ENCODE measurements at places on chromosomes 16 and 17.
A peak's percentile ranks its signal among the peaks of the same experiment; 100 is the strongest.

DNA sequence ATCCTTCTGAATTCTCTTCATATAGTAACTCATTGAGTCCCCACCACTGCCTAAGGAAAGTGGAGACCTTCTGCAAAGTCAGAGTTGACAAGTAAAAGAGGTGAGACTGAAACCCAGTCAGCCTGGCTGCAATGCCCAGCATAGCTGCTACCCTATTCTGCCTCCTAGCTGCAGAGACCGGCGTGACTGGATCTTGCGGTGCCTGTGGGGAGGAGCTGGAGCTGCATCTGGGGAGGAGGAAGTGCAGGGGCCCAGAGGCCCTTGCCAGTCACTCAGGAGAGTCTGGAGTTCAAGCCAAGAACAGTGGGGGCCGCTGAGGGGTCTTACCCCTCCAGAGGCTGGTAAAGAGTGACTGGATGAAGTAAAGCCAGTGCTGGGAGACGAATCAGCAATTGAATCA, 35.0 kb upstream of the ZNF423 start:
- DNase-seq, result no peak

DNA sequence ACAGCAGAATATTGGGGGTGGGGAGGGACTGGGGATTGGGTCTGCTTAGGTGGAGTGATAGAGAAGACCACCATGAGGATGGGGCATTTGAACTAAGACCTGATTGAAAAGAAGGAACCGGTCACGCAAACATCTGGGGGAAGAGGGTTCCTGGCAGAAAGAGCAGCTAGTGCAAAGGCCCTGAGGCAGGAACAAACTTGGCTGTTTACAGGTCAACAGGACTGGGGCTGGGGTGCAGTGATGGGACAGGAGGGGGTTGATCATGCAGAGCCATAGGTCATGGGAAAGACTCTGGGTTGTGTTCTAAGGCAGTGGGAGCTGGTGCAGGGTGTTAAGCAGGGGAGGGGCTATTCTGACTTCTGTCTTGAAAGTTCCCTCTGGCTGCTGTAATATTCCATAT, 1.9 kb downstream of the DRG2 start:
- no peak for DNase-seq

GRCh38 chr17:77365584-77366186, 224.9 kb downstream of the SEC14L1 start:
- DNase-seq, result no peak

DNA sequence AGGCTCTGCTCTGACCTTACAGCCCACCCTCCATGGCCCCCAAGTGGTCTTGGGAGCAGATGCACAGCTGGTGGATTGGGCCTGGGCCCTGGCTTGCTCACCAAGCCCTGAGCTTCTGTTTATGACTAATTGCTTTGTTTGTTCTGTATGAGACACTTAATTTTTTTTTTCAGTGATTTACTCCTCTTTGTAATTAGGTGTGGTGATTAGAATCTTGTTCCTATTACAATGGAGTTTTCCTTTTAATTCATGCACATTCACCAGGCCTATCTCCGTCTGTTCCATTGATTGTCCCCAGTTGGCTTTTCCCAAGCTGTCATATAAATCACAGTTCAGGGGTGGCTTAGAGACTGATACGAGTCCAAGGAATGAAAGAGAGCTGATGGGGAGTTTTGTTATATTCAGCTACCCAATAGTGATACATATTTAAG, 242.3 kb downstream of the CCDC182 start:
- DNase-seq, result no peak

DNA sequence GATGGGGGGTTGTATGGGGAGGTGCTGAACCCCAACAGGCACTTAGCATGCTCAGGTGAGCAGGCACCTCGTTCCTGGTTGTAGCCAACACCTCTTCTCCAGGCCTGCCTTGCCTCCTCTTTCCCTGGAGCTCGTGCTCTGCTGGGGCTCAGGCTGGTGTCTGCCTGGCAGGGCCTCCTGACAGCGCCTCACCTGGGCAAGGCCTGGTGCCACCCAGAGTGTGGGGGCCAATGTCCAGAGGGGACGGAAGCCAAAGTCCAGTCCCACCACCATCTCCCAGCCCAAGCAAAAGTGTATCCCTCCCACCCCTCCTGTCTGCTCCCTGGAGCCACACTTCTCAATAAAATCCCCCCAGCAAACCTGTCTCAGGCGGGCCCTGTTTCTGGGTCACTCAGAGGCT, 304.2 kb upstream of the TNRC6C start:
- DNase-seq, result no peak

GRCh38 chr16:53097190-53097589, 42.4 kb downstream of the CHD9 start:
- no peak for DNase-seq

DNA sequence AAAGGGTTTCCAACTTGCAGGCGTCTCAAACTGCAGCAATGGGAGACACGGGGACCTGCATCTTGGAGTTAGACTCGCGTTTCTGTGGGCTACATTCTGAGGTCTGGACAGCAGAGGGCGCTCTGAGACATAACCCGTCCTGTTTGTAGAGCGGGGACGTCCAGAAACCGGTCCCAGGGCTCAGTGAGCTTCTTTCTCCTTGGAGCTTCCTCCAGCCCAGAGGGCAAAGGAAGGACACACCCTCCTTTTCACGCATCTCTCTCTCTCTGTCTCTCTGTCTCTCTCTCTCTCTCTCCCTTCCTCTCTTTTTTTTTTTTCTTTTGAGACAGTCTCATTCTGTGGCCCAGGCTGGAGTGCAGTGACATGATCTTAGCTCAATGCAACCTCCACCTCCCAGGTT, 19.8 kb downstream of the COX4I1 start:
- DNase-seq, result peak; percentile 57

DNA sequence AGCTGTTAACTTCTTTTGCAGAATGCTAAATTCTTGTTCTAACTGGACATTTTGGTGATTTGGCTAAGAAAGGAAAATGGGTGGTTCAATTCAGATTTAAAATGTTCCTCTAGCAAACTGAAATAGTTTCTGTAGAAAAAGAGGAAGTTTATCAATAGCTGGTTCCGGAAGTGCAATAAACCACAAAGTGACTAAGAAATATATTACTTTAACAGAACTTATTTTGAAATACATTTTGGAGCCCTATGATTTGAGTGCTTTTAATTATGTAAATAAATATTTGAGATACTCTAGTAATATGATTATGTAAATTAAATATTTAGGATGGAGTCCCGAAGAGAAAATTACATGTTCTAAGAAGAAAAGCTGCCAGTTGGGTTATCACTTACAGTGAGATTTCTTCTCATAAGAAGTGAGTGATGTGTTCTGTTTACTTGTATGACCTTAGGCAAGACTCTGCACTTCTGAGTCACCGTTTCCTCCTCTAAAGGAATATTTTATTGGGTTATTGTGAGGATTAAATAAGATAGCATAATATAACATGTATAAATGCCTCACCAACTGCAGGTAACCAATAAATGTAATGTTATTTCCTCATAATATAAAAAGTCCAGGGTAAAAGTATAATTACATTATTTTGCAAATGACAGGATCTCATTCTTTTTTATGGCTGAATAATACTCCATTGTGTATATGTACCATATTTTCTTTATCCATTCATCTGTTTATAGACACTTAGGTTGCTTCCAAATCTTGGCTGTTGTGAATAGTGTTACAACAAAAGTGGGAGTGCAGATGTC, at the start of gene EVI2B:
Gene EVI2B, minus strand, starts transcription at position 73 of the 800 bp plus-strand sequence. CDS start 8,445 bp downstream, outside the sequence.
- no peak for DNase-seq

- DNase-seq, result no peak
Observed at GRCh38 chr16:46862555-46863447, 21.4 kb upstream of the GPT2 start.

GRCh38 chr17:49742166-49742638, 21.7 kb downstream of the FAM117A start:
- no peak for DNase-seq

DNA sequence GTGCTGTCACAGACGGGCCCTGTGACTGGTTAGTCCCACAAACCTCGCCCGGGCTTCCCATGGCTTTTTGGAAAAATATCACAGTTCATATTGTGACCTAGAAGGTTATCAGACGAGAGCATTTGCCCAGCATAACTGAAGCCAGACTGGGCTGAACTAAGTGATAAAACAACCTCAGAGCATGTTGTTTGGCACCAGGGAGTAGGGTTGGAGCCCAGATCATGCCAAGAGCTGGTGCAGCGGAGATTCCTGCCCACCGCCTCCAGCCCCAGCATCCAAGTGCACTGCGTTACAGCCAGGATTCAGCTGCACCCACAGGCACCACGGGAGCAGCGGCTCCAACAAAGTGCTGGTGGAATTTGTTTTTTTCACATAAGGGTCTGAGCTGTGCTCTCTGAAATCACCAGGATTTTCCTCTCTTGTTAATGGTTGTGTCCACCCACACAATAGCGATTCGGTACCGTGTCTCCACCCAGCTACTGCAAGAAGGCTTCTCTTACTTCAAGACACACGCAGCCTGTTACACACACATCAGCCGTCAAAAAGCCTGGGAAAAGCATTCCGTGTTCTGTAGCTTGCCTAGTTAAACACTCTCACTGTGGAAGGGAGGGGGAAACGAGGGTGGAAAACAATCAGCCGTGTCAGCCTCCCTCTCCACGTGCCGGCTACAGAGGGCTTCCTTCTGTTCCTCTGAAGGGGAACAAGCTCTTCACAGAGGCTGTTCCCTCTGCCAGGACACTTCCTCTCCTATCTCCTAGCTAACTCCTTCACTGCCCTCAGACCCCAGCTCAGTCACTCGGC, 273.8 kb downstream of the C16orf95 start:
- no peak for DNase-seq

- no peak for DNase-seq
Observed at GRCh38 chr16:50467559-50467942, 80.6 kb upstream of the NKD1 start.

DNA sequence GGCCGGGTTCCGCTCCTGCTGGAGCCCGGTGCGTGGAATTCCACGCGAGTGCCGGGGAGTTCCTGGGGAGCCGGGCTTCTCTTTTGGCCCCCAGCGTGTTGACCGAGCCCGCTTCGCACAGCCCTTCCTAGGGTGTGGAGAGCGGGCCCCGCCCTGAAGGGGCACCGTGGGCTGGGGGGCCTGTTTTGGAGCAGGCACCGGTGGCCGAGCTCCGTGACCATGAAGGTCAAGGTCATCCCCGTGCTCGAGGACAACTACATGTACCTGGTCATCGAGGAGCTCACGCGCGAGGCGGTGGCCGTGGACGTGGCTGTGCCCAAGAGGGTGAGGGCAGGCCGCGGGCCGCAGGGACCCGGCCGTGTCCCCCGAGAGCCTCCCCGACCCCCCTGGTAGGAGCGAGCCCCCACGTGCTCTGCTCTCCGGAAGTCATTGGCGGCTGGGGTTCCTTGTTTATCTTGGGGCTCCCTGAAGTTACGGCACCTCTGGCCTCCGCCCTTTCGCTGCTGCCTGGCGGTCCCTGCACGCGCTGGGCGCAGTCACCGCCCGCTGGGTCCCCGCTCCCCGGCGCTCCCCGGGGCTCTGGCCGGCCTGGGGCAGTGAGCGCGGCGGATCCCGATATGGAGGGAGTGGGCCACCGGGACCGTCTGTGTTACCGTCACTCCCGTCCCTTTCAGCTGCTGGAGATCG, 528 bp downstream of the HAGHL start:
- DNase-seq, result no peak

DNA sequence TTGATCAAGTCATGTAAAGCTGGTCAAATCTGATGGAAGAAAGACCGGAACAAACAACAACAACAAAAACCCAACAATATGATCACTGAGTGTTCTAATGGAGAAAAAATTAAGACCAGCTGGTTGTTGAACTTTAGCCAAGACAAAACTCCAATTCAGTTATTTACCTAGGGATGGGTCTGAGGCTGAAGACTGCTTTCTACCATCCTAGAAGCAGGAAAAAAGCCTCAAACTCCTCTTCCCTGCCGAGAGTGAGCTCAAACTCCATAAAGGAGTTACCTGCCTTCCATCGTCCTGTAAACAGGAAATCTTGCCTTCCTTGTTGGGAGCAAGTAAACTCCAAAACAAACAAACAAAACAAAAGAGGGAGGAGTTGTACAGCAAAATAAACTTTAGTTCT, 23.1 kb upstream of the TMEM98 start:
- no peak for DNase-seq

GRCh38 chr16:83830769-83831455, 23.1 kb downstream of the HSBP1 start:
- DNase-seq, result no peak

DNA sequence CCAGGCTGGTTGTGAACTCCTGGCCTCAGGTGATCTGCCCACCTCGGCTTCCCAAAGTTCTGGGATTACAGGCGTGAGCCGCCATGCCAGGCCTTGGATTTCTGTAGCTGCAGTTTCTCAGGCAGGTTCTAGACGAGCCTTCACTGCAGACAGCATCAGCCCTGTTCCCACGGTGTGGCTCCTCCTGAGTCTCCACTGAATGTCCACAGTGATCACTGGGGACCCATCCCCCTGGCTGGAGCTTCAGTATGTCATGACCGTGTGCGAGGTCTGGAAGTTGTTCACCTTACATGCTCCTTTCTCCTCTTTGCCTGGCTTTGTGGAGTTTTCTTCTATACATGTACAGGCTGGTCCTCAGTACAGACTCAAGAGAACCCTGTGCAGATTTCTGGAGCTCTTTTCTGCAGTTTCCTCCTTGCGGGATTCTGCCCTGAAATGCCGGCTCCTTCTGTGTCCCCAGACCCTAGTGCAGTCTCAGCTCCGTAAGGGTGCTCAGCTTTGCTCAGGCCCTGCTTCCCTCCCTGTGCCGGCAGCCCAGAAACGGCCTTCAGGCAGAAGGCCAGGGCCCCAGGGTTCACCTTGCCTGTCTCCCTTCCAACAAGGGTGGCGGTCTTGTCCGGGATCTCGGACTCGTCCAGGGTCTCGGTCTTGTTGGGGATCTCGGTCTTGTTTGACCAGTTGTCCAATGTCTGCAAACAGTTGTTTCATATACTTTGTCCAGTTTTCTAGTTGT, 14.3 kb upstream of the FASN start:
- no peak for DNase-seq

DNA sequence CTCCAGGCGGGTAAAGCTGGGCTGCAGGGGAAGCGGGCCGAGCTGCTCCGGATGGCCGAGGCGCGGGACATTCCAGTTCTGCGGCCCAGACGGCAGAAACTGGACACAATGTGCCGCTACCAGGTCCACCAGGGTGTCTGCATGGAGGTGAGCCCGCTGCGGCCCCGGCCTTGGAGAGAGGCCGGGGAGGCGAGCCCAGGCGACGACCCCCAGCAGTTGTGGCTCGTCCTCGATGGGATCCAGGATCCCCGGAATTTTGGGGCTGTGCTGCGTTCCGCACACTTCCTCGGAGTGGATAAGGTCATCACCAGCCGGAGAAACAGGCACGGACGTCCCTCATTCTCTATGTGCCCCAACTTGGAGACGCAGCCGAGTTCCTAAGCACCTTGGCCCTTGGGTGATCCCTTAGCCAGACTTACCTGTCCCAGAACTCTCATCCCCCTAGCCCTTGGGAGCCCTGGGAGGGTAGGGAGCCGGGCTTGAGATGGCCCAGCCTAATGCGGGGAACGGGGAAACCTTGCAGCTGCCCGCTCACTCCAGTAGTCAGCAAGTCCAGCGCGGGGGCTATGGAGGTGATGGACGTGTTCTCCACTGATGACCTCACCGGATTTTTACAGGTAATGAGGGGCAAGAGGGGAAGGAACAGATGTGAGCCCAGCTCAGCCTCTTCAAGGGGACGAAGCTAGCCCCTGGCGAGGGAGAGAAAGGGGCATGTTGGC, 806 bp downstream of the MRM1 start:
- DNase-seq, result no peak

DNA sequence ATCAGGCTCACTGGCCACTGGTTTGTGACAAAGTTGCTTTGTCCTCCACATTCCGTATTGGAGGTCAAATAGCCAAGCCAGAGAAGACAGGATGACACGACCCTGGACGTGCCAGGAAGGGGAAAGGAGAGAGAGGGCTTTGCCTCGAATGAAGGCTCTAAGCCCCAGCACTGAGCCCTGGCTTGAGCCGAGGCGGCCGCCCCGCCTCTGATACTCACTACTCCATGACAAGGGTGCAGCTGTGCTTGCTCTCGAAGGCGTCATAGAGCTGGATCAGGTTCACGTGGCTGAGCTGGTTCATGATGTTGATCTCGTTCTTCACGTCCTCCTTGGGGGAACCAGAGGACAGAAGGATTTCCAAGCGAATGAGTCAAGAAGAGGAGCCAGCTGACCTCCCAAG, 19.3 kb downstream of the MYLK3 start:
- no peak for DNase-seq

Data from stimulated activated CD4-positive, alpha-beta T cell treated with anti-CD3 and anti-CD28 coated beads, TNF-alpha, amount 100 ng/mL, for 1 hour (primary cell).